Uterus (tissue), 4 donors: ENCODE measurements at places on chromosomes 1 and 21.

DNA sequence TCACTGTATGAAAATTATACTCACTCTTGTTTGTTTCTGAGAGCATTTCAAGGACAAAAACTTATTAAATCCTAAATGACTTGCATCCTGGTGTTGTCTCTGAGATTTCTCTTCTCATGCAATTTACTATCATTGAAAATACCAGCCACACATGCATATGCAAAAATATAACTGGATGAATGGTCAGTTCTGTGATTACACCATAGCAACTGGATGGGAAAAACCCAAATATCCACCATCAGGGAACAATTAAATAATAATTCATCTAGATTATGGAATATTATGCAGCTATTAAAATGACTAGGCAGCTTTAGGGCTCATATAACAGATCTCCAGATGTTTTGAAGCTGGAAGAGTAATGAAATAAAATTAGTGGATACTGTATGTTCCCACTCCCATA is 11.6 kb upstream of the DSCAM start:
- no peak for DNase-seq

DNA sequence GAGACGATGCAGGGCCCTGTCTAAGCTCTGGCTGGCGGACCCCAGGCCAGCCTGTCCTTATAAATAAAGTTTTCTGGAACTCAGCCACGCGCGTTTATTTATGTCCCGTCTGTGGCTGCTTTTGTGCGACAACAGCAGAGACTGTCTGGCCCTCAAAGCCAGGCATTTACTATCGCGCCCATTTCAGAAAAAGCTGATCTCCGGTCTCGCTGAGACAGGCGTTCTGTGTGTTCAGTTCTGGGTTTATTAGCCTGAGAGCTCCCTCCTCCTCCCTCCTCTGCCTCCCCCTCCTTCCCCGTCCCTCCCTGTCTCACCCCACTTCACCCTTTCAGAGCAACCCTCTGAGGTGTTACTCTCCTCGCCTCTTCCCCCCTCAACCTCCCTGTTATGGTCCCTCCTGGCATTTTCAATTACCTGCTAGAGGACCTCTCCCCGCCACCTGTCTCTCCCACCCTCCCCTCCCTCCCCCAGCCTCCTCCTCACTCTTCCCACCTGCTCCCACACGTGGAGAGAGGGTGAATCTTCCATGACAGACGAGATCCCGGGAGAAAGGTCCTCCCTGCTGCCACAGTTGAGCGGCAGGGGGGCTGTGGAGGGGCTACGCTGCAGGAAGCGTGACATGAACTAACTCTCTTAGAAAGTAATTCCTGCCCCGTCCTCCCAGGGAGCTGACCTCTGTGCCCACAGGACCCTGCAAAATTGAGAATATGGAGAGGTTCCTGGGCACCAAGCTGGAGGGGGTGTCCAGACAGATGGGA is 59.9 kb downstream of the SPSB1 start:
- no peak for DNase-seq

GRCh38 chr1:100445565-100445964 is 92.4 kb upstream of the GPR88 start:
- DNase-seq, result no peak

- DNase-seq, result no peak
Observed at GRCh38 chr1:26388791-26389445, 16.4 kb upstream of the ZNF683 start.

DNA sequence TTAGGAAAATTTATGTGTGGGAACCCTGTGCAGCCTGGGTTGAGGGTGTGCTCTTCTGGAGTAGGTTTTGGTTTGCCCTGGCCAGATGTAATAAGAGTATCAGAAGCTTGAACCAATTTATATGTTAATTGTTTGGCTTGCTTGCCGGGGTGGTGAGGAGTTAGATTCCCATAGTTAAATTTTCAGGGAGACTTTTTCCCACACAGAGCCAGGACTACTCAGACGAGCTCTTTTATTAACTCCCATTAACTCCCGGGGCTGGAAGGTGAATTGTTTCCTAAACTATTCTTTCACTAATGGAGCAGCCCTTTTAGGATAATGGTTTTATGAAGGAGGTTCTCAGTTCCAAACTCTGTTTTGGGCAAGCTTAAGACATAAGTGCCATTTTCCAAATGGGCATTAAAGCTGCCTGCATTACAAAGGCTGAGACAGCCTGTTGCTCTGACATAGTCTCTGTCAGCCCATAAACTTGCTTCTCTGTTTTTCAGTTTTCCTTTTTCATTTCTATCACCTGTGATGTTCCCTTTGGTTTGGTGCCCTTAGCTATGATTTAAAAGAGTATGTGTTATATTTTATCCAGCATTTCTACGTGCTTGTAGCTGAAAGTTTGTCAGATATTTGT is 18.0 kb upstream of the RAB3GAP2 start:
- DNase-seq, result no peak

DNA sequence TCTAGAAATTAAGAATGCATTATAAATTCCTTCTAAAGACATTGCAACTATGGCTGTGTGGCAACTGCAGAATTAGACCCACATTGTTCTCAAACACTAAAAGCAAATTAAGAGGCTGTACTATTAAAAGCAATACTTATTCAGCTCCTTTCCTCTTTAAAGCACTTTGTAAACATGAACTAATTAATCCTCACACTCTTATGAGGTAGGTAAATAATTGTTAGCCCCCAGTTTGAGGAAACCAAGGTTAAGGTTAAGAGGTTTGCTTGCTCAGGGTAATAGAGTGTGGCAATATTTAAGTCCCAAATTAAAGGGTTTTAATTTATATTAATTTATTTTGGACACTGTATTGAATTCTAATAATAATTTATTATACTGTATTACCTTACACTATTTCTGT is 553.8 kb downstream of the LRRIQ3 start:
- no peak for DNase-seq

DNA sequence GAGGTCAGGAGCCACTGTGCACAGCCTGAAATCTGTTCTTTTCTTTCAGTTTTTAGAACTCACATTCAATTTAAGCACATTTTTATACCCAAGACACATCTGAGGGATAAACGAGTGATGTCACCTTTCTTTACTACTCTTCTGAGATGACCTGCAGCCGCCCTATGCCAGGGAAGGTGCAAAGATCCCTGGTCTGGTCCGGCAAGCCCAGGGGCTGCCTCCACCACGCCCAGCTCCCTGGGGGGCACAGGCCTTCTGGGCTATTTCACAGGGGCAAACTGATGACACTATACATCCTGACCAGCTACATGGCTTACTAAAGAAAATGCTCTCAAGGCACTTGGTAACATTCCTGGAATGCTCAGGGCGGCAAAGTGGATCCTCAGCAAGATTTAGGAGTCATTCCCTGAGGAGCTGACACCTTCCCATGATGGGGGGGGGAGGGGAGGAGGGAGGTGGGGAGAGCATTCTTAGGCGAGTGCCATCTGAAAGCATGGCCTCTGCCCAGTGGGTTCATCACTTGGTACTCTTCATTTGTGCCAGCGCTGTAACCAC is 11.3 kb downstream of the MRAP start:
- no peak for DNase-seq

GRCh38 chr1:100523038-100523652 is 14.8 kb upstream of the GPR88 start:
- no peak for DNase-seq

- no peak for DNase-seq
Observed at GRCh38 chr1:199723250-199723956, 304.1 kb upstream of the NR5A2 start.

- DNase-seq, result peak; percentile 75
Observed at GRCh38 chr1:1359664-1360468, 1.5 kb upstream of the MXRA8 start.

GRCh38 chr1:18537386-18538306 is 56.9 kb downstream of the KLHDC7A start:
- DNase-seq, result no peak

- DNase-seq, result no peak
Observed at GRCh38 chr1:153380711-153381110, 5.3 kb upstream of the S100A12 start.

DNA sequence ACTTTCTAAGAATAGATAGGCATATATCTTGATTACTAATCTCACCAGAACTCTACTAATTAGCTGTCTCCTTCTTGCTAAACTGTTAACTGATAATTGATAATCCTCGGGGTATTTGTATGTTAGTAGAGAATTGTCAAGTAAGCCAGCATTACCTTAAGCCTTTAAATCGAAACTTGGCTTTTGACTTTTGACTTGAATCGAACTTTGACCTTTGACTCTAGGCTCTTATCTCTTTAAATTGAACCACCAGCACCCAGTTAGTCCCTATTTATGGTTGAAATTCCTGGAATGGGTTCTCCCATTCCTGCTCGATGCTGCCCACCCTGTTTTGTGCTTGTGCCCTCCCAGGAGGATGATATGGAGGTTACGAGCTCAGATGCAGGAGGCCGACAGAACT is 244.4 kb downstream of the TGFB2 start:
- DNase-seq, result no peak

GRCh38 chr1:212188599-212189351 is 96.4 kb upstream of the PPP2R5A start:
- no peak for DNase-seq

DNA sequence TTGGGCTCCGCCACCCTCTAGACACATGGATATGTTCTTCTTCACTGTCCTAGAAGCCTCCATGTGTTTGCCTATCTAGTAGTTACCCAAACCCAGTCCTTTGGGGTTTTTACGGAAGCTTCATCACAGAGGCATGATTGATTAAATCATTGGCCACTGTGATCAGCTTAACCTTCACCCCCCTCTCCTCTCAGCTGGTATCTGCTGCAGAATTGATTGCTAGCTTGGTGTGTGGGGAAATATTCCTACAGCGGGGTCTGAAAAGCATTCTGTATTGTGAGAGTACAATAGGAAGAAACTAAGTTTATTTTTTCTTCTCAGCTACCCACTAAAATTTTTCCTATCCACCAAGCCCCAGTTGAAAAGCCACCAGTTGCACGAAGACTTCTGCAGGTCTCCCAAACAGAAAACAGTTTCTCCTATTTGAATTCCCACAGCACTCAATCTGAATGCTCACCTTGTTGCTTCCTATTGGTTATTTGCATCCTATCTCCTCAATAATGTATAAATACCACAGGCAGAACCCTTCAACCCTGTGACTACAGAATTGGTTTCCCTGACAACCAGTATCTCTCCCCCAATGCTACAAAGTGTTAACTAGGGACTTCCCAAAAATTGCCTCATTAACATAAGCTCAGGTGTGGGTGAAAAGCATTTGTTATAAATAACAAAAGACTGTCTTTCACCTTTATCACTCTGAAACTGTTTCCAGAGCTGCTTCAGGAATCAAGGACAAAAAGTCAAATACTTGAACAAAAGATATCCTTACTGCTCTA is 9.3 kb upstream of the VANGL1 start:
- no peak for DNase-seq
